ENCODE measurements at places on chromosomes 13 and 19.

- DNase-seq, result no peak
These were observed 17.7 kb downstream of the SBNO2 start for GRCh38 chr19:1156305-1156801.

- peak; percentile 58 for DNase-seq
These were observed 31.7 kb downstream of the BRD4 start for GRCh38 chr19:15300533-15301197.

DNA sequence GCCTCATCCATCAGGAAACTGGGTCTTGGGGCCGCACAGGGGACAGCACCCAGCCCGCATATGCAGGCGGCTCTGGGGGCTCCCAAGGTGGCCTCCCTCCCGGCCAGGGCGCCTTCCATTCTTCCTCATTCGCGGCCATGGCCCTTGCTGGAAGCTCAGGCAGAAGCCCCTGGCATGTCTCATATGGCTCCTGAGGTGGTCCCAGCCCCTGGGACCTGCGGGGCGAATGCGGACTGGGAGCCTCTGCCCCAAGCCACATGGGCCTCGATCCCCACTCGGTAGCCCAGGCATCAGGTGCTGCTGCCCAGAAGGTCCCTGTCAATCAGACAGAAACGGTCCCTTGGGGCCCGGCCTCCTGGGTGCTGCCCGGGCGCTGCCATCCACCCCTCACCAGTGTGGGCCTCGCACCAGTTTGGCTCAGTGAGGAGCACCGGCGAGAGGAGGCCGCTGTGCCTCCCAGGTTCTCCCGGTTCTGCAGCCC lies 301.6 kb downstream of the TEX29 start:
- DNase-seq, result no peak

DNA sequence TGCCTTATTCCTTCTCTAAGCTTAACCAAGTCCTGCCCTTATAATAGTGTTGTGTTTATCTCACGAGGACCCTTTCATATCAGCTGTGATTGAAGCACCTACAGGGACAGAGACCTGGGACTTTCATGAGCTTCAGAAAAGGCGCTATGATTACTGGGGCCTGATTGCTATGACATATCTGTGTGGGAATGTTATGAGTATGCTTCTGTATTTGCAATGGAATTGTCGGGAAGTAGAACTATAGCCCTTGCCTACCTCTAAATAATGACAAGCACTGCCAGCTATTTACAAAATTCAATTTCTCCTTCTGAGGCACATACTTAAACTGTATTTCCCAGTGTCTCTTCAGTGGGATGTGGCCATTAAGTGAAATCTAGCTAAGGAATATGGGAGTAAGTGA lies 191.5 kb downstream of the LHFPL6 start:
- DNase-seq, result no peak

DNA sequence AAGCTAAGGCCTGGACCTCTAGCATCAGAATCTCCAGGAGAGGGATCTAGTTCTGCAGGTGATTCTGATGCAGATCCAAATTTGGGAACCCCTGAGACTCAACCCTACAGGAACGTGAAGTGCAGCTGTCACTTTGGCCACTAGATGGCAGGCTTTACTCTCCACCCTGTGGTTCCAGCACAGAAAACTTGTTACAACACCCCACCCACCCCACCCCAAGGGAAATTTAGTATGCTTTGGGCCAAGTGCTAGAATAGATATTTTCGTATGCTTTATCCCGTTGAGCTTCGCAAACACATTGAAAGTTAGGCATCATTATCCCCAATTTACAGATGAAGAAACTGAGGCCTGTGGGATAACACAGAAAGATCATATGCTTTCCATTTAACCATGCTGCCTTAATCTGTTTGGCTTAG lies 232.0 kb downstream of the B3GLCT start:
- DNase-seq, result peak; percentile 69

DNA sequence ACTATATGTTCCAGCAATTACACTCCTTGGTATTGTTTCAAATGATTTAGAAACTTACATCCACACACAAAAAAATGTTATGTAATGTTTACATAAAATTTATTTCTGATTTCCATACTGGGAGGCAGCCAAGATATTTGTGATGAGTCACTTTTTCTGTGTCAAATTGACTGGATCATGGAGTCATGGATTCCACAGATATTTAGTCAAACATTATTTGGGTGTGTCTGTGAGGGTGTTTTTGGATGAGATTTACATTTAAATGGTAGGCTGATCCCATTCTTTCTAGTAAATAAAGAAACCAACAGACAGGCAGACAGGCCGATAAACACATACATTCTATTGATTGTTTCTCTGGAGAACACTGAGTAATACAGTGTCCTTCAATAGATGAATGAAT lies 562.8 kb downstream of the SLITRK6 start:
- no peak for DNase-seq

- DNase-seq, result no peak
These were observed 693 bp downstream of the MRPL4 start for GRCh38 chr19:10252707-10253106.

DNA sequence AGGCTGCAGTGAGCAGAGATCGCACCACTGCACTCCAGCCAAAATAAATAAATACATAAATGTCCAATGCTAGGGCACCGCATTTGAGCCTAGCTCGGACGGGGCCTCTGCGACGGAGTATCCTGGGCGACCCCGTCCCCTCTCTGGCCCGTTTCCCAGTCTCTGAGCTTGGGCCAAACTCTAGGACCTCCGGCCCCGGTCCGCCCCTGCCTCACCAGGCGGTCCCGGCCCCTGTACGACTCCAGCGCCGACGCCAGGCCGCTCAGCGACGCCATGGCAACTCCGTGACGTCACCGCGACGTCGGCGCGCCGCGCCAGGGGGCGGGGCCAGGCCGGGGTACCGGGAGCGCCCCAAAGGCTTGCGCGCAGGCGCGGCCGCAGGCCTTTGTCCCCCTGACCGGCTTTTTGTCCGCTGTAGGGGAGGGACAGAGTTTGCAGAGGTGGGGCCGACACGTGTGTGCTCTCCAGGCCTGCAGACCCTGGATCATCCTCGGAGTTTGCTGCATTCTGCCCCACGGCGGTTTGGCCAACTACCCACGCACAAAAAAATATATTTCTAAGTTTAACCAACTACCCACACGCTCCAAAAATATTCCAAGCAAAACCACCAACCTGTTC lies at the start of gene PEX11G:
Gene PEX11G, minus strand, starts transcription at position 300 of the 618 bp plus-strand sequence. Its CDS starts 25 bp downstream, at position 275.
- peak; percentile 92 for DNase-seq

- DNase-seq, result peak; percentile 80
These were observed 188.0 kb downstream of the RGCC start for GRCh38 chr13:41645331-41645730.
